NCI-H1930 (cell line): ENCODE measurements at places on chromosomes 3 and 15.

DNA sequence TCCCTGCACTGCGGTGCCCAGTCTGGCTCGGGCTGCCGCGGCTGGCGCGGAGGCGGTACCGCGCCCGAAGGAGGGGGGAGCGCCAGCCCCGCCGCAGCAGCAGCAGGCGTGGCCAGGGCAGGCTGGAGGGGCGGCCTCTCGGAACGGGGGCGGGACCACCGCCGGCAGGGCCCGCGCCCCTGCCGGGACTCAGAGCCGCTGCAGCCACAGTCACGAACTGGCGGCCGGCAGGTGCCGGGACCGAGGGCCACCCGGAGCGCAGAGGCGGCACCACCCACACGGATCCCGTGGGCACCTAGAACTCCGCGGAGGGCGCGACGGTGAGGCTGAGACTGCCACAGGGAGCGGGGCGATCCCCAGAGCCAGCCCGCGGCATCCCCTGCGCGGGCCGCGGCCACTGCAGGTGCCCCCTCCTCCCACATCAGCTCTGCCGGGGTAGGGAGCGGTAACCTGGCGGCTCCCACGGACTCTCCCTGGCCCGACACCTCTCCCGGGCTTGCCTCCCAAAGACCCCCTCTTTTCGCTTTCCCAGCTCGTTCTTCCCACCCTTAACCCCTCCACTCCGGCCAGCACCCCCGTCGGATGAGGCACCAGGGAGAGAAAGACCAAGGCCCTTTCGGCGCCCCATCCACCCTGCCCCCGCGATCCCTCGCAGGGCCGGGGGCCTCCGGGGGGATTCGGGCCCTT lies at the start of gene VWA5B2:
Gene VWA5B2, plus strand, starts transcription at position 192 of the 687 bp plus-strand sequence. CDS start 944 bp downstream, outside the sequence.
- DNase-seq: peak; percentile 78

GRCh38 chr15:99167201-99167600 lies 62.3 kb downstream of the SYNM start:
- no peak for DNase-seq

GRCh38 chr15:65217526-65218482 lies 6.5 kb upstream of the CILP start:
- DNase-seq: no peak

DNA sequence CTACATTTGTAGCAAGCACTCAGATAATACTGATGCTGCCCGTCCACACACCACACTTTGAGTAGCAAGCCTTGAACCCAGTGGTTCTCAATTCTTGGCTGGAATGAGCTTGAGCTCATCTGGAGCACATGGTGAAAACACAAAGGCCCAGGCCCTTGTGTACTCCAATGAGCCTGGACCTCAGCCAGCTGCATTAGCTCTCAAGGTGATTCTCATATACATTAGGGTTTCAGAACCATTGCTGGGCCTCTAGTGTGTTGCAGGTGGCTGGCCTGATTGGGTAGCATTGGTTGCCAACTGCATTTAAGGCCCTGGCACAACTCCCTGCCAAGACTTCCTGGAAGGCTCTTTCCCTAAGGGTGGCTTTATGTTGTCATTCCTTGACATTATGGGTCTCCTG lies 23.4 kb upstream of the ZFAND6 start:
- DNase-seq: no peak

DNA sequence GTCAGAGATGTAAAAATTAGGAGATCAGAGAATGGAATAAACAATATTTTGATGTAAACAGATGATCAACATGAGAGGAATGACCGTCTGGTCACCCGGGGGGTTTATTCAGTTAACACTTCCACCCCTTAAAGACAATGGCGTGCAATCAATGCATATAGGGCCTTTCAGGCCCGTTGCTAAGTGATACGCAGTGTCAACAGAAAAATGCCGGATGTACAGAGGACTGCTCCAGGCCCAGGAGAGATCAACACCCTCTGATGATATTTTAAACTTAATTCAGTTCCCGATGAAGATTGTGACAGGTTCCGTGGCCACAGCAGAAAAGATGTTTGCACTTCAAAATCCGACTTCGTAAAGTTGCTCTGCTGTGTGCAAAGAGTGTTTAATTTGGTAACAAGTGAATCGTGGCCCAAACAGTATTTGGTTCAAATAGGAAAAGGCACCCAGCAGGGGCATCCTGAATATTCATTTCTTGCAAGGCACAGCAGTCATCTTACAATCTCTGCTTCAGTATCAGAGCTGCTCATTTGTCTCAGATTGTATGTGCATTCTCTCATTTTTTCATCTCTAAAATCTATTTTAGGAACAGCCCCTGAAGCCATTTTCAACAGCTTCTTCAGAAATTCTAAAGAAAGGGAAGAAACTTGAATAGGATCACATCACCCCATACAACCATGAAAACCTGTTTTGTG lies 72.6 kb downstream of the FOXB1 start:
- DNase-seq: no peak

DNA sequence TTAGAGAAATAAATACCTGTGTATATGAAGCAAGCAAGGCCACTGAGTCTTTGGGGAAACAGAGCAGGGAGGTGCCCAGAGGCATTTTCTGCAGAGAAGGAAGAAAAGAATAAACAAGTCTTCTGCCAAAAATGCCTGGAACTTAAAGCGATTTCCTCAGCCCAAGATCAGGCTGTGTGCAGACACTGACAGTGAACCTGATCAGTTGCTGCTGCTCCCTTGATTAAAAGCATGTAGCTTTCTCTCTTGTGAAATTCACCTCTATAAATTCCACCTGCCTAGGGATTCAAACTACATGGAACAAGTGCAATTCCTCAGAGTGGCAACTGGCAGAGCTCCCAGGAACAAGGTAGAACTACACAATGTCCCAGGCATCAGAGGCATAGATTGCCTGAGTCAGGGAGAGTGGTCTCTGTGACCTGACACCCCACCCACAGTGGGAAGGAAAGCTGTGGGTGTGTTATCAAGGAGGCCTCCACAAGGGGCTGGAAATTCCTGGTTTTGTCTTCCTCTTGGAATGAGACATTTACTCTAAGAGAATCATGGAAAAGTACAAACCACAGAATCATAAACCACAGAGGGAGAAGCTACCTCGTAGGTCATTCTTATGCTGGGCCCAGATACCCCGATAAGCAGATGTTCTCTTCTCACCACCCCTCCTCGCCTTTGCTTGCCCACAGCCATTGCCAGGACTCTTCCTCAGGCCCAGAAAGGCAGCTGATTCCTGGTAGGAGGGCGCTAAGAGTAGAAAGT lies 1.8 kb upstream of the ZBTB38 start:
- DNase-seq: no peak

- no peak for DNase-seq
Measured at GRCh38 chr3:67897351-67898336, 243.2 kb upstream of the SUCLG2 start.

DNA sequence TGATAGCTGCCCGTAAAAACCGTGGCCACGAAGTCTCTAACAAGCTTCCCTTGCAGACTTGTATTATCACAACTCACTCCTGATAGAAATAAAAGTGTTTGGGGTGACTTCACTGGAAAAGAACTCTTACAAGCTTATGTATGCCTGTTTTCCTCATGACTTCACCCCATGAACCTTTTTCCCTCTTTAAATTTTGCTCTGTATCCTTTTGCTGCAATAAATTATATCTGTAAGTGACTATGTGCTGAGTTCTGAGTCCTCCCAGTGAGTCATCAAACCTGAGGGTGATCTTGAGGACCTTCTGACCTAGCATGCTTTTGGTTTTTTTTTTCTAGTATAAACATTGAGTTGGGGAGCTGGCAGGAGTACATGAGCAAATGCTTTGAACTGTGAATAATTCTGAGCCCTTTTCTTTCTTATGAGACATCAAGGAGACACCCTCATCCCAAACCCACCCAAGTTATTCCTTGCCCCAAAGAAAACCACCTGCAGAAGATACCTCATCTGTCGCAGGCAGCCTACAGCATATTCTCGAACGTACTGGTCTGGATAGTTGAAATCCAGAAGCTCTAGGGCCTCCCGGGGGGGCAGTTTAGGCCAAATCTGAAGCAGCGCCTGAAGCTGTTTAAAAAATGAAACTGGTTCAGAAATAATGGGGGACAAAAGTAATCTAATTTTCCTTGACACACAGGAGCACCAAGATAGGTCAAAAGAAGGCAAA lies 85.9 kb downstream of the FAIM start:
- no peak for DNase-seq

GRCh38 chr3:22297436-22297835 lies 546.4 kb upstream of the ZNF385D start:
- DNase-seq: no peak

DNA sequence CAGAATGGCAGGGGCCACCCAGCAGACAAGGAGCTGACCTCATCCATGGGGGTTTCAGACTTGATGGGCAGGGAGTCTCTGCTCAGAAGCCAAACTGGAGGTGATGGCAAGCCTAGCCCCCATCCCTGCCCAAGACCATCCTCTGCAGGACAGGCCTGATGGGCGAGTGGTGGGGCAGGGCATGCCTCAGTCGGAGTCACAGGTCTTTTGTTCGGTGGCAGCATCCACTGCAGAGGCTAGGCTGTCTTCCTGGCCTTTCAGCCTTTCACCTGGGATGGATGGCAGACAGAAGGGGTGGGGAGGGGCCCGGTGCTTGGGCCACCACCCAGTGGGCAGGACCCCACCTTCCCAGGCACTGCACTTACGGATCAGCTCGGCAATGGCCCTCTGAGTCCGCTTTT lies 44.4 kb downstream of the PTH1R start:
- DNase-seq: no peak

- no peak for DNase-seq
Measured at GRCh38 chr15:101625184-101625583, 27.0 kb downstream of the TM2D3 start.

DNA sequence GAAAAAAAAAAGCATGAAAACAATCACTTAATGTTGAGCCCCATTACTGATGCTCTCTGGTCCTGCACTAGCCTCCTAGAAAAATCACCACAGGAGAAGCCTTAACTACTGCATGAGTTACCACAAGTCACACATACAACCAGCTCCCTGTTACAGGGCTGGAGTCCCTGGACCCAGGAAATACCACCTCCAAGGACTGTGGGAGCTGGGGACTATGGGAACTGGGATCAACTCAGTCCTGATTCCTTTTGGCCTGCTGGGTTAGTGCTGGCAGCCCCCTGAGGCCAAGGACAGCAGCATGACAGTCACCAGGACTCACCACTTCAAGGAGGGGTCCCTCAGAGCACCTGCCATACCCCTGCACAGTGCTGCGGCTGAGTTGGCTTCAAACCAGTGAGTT lies 559 bp downstream of the NR1I2 start:
- DNase-seq: no peak

DNA sequence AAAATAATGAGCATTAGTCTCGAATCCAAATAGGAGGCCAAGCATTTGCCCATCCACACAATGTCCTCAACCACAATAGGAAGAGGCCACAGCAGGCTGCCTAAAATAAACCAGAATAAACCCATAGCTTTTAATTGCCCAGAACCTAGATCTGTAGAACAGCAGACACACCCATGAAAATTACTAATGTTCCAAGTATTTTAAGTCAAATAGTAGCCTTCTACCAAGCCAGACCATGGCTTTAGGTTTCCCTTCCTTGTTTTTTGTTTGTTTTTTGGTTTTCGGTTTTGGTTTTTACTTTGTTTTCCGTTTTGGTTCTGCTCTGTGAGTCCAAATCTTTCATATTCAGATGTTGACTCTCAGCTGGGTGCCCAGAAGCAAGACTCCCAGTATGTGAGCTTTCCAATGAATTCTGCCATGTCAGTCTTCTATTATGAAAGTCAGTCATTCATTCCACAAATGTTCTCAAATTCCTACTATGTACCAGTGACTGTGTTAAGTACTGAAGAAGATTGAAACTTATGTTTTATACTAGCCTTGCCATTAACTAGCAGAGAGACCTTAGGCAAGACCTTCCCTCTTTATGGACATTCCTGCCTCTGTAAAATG lies 57.8 kb upstream of the BOC start:
- DNase-seq: no peak

DNA sequence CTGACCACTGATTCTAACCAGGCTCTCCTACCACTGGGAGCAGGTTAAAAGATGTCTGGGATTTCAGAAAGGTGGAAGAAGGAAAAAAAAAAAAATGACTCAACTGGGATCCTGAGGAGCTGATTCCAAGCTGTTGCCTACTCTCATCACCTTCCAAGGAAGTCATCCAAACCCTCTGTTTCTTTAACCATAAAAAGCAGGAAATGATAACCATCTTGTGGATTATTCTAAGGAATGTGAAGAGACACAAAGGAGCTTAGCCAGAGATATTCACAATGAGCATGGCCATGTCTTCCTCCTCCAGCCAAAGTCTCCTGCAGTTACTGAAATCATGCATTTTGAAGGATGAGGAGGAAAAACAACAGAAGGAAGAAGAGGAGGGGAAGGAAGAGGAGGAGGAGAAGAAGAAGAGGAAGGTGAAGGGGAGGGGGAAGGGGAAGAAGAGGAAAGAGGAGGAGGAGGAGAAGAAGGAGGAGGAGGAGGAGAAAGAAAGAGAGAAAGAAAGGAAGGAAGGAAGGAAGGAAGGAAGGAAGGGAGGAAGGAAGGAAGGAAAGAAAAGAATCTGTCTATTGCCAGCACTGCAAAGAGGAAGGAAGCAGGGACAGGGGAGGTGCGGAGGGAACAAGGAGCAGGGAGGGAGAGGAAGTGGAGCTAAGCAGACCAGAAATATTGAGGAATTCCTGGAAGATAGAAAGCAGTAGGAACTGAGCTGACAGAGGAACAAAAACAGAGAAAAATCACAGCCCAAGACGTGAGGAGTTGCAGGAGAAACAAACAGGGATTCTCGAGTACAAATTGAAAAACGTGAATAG lies 229.2 kb downstream of the UACA start:
- no peak for DNase-seq
